CD4-positive, alpha-beta T cell treated with Interleukin-21 for 1 hour (primary cell): ENCODE measurements at places on chromosomes 4 and X.

DNA sequence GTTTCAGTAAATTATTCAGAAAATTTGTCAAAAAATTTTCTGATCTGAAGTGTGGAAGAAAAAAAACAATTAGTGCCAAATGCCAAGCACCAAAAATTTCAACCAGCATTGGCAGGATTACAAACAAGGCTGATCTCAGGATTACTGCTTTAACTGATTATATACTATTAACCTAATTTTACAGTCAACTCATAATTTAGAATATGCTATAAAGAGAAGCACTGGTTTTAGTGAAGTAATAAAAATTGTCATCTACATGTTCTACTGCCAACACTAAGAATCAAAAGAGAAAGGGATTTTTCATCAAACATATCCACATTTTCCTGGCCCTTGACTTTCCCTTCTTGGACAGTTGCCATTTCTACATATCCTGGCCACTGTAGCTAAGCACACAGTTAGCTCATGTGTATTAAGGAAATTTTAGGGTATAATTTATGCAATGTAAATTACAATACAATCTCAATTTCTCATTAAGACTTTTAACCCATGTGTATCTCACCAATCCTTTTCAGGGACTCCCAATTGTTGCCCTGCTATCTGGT, 33.8 kb downstream of the THOC2 start:
- no peak for DNase-seq

GRCh38 chr4:138406876-138407275, 164.7 kb upstream of the SLC7A11 start:
- no peak for DNase-seq

GRCh38 chr4:137707102-137707620, 174.9 kb upstream of the PCDH18 start:
- DNase-seq: no peak

DNA sequence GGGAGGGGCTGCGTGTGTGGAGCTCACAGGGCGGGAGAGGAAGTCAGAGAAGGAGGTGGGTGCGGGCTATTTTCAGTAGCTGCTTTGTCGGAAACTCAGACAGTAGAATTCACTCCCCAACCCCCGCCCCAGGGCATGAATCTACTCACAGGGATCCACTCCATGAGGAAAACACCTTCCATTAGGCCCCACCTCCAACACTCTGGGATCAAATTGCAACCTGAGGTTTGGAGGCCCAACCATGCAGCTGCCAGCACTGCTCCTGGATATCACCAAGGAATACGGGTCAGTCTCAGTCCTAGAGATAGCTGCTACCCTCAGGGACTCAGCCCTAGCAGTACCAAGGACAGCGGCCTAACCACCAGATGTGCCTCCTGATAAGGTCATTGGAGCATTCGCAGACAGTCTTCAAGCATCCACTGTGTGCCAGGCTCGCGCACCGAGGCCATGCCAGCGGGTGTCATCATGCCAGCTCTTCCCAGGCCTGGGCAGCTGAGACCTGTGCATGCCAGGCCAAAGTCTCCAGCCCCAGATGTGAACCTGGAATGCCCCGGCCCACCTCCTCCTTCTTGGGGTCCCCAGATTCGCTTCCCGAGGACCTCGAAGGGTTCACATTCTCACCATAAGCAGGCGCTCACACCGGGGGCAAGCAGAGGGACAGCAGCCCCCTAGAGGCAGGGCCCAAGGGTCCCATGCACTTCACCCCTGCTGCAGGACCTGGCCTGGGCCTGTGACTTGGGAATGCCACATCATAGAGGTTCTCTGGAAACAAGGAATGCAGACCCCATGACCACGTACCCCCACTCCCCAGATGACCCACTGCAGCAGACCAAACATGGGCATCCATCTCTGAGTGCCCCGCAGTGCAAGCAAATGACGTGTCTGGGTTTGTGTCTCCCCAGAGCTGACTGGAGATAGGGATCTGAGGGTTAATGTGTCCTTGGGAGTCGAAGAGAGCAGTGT, 102.3 kb downstream of the ADRA2C start:
- no peak for DNase-seq
